ENCODE measurements at places on chromosomes 12 and 14.

GRCh38 chr12:11705010-11705409 is 55.5 kb downstream of the ETV6 start:
- peak; percentile 45 for DNase-seq

GRCh38 chr12:91978143-91978542 is 167.5 kb downstream of the BTG1 start:
- DNase-seq: peak; percentile 69

DNA sequence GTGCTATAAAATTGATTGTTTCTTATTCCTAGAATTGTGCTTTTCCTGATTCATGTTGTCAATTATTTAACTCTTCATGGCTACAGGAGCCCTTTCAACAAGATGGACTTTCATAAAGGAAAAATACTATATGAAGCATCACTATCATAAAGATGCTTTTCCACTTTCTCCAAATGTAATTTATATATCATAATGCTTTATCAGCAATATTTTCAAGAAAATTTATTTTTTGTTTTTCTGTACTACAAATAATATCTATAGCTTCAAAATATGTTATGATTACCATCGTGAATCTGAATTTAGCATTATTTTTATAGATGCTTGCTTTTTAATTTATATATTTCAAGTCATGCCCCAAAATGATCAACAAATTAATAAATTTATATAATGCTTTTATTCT is 873.5 kb upstream of the LRFN5 start:
- DNase-seq: no peak

DNA sequence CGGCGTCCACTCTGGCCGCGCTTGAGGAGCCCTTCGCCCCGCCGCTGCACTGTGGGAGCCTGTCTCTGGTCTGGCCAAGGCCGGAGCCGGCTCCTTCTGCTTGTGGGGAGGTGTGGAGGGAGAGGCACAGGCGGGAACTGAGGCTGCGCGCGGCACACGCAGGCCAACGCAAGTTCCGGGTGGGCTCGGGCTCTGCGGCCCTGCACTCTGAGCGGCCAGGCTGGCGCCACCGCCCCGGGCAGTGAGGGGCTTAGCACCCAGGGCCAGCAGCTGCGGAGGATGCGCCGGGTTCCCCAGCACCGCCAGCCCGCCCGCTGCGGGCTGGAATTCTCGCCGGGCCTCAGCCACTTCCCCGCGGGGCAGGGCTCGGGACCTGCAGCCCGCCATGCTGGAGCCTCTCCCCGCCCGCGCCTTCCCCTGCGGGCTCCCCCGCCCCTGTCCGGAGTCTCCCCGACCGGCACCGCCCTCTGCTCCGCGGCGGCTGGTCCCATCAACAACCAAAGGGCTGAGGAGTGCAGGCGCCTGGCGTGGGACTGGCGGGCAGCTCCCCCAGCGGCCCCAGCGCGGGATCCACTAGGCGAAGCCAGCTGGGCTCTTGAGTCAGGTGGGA is 921.2 kb upstream of the FOXG1 start:
- DNase-seq: no peak

- DNase-seq: no peak
Observed at GRCh38 chr12:132012919-132013568, 63.3 kb downstream of the EP400 start.

GRCh38 chr14:64444984-64445845 is 20.1 kb upstream of the AKAP5 start:
- DNase-seq: peak; percentile 66

DNA sequence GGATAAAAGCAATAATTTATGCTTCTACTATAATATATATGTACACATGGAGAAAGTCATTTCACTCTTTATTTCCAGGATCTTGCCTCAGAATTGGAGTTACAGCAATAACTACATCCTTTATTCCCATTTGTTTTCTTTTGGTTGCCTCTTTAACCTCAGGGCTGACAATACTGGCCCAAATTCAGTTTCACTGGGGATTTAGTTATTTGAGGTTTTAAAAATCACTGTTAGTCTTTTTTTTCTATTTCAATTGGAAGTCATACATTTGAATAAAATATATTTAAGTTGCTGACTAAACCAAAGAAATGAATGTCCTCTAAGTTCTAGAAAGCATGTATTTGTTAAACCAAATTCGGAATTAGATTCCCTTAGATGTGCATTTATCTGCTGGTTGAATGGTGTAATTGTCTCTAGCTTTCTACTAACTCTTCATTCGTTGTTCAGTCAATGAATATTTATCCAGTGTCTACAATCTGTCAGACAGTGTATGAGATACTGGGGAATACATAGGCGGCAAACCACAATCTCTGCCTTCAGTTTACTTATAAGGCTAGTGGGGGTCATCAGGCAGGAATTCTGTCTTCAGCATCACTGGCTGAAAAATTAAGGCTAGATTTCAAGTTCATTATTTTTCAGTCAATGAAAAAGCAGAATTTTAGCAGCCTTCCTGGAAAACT is 190.8 kb upstream of the ARHGAP5 start:
- DNase-seq: no peak

DNA sequence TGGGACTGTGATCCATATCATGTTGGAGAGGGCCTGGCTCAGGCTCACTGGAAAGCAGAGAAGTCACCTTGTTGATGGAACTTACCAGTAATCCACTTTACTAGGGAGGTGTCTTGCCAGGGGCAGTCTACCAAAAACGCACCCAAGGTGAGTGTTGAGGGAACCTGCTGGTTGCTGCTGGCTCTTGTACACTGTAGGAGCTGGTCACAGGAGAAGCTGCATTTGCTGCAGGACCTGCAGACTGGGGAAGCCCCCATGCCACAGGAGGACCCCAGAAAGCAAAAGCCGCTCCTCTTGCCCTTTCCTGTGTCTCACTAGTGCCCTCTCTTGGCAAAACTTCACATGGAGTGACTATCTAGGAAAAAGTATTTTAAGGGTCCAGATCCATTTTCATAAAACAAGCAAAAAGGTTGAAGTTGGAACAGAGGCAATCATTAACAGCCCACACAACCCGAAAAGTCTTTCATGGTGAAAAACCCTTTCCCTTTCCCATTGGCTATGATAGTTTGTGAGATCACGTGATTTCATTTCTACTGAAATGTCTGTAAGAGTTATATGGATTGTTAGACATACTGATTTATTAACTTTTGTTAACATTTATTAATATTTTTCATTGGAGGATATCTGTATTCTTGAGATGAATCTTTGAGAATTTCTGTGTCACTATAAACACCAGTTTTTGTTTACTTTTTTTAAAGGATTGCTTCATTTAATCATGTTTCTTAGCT is 59.2 kb downstream of the RASSF8 start:
- peak; percentile 19 for DNase-seq

- DNase-seq: no peak
Observed at GRCh38 chr12:87820524-87821202, 208.5 kb downstream of the C12orf50 start.

DNA sequence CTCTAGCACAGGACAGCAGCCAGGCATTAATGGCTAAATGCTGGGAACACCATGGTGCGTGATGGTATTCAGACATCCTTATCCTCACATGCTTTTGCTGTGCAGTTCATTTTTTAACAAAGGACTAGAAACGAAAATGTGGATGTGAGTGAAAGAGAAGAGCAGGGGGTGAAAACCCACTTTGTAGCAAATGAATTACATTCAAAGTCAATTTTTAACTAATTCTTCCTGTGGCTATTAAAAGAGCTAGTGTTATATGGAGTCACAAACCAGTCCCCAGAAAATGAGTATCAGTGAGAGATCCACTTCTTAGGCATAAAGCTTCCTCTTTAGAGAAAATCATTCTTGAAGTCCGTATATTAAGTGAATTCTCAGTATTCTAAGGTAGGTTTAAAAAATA is 592.0 kb upstream of the LMO3 start:
- no peak for DNase-seq

DNA sequence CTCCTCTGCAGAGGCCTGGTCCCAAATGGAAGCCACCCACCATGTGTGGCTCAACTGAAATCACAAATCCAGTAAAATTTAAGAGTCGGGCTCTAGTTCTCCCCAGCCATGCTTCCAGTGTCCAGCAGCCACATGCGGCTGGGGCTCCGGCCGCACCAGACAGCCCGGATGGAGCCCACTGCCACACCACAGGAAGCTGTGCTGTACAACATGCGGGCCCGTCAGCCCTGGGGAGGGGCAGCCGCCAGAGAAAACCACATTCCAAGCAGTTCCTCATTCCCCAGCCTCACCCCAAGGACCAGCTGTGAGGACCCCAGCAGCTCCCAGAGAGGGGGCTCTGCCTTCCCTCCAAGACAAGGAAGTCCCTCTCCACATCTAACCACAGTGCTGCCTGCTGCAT is 135.0 kb downstream of the NCOR2 start:
- DNase-seq: peak; percentile 77

DNA sequence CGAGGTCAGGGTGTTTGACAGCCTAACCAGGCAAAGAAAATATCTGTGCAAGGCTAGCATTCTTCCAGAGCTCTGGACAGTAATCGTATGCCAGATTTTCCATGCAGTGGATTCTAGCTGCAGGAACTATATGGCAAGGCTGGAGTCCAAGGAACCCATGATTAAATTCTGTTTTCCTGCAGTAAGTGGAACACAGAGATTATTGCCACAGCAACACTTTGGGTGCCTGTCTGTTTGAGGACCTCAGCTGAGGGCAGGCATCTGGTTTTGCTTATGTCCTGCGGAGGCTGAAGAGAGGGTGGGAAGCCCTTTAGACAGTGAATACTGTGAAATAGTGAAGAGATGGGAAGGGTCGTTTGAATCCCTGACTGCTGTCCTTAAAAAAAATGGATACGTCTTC is 104.4 kb downstream of the DAD1 start:
- DNase-seq: no peak

- DNase-seq: no peak
Observed at GRCh38 chr12:52442600-52443061, 8.5 kb upstream of the KRT75 start.

GRCh38 chr14:50836515-50836914 is 5.6 kb upstream of the NIN start:
- no peak for DNase-seq

DNA sequence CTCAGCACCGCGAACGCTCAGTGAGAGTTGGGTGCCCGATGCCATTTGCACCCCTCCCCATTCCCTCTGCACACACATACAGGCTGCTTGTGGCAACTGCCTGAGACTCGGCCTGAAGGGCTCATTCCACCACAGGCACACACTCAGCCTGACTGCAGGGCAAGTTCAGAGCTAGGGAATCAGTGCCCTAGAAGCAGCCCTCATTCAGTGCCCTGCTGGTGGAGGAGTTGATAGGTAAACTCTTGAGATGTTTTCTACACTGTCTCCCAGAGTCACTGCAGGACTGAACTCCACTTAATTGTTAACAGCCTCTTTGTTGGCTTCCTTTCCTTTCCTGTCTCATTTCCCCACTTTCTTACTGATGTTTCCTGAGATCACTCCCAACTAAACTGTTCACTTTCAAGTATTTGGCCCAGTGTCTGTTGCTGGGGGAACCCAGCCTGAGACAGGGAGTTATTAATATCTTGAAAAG is 16.9 kb downstream of the PPP1R36 start:
- no peak for DNase-seq

DNA sequence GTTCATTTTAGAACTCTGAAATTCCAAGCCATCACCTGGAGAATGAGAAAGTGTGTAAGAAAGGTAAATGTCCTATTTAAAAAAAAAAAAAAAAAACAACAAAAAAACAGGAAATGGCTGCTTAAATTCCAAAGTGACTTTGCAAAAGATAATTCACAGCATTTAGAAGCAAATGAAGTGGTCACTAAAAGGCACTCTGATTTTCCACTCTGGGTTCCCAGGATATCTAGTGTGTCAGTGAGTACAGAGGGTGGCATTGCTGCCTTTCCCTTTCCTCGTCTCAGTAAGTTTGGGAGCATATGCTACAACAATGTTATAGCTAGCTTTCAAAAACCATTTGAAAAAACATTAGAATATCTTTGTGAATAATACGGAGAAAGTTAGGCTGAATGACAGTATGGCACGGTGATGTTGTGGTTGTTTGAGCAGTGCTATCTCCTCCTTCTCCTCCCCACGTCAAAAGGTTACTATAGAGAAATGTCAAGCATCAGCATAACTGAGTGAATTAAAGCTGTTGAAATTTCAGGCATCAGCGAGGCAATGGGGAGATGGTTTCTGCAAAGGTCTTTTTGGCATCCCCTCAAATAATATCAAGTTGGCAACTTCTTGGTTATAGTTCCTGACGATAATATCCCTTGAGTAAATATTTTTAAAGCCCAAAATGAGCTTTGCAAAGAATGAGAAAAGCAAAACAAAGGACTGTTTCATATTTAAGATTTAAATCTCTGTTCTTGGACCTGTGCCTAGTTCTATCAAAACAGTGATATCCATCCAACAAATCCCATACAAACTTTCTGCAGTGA is 164.5 kb upstream of the E2F7 start:
- DNase-seq: no peak

GRCh38 chr14:49659526-49660455 is 24.7 kb upstream of the DNAAF2 start:
- DNase-seq: no peak

DNA sequence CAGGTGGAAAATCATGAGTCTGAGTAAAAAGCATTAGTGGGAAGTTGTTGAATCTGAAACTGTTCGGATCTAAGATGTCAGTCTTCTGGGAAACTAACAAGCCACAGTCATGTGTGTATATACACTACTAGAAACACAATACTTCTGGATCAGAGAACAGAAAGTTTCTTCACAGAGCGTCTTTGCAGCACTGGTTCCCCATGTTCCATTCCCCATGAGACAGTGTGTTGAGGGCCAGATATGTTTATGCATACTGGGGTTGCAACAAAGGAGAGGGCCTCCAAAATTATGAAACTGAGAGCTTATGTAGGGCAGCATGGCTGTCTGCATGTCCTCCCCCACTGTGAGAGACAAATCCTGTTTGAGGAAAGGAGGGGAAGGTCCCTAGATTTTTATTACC is 295.0 kb upstream of the NAV3 start:
- no peak for DNase-seq

DNA sequence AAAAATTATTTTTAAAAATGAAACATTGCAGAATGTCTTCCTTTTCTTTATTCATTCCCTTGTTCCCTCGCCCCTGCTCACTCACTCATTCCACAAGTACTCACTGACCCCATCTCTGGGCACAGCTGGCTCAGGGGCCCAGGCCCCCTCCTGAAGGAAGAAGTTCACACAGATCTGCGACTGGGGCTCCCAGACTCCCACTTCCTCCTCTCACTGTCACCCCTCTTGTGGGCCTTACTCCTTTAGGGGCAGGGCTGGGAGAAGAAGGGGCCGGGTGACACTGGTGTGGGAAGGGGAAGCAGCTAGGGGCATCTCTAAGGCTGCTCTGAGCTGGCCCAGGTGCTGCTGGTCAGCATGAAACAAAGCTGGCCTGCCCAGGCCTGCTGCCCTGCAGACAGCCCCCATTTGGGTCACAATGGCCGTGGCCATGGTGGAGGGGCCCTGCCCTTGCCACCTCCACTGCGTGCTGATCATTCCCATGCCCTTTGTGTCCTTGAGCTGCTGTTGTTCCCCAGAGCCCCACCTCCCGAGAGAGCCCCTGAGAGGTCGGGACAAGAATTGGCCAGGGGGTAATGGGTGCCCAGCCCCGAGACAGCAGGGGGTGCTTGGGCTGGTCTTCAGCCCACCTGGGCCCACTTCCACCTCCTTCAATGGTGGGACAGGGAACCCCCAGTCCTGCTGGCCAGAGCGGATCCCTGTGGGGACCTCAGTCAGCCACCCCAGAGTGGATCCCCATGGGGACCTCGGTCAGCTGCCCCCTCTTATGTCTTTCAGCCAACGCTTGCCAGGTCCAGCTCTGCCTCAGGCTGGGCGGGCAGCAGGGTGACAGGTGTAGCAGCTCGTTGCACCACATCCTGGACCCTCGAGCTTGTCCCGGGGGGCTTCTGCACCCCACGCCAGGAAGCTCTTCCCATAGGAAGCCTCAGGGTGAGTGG is 212.4 kb upstream of the C14orf180 start:
- no peak for DNase-seq
